Osteoblast (primary cell): ENCODE measurements at places on chromosomes 12 and 14. TPM values are rescaled to one million over a fixed set of nuclear protein-coding genes. Genes with fewer than 3 reads are reported as not detected.

The EXOC3L4 gene
- 0.29 TPM in 1 of 2 replicates, not detected in the other for total RNA-seq

The TMTC2 gene
- total RNA-seq, result 2.1 and 2.5 TPM in 2 replicates

The ZDHHC22 gene
- not detected in 2 replicates for total RNA-seq

The SRRM4 gene
- total RNA-seq, result not detected in 2 replicates

The PRPH gene
- under 0.01 TPM in 1 of 2 replicates, not detected in the other for total RNA-seq

The PCED1B gene
- total RNA-seq, result 0.29 and 0.36 TPM in 2 replicates

The BRI3BP gene
- 2.1 and 2.2 TPM in 2 replicates for total RNA-seq

The ITGB7 gene
- 0.88 and 1.1 TPM in 2 replicates for total RNA-seq

The TGM1 gene
- total RNA-seq, result 0.36 and 1.2 TPM in 2 replicates

The IAPP gene
- total RNA-seq, result not detected in 2 replicates

The C12orf54 gene
- not detected in 2 replicates for total RNA-seq

The CLEC9A gene
- total RNA-seq, result not detected in 2 replicates

The CGRRF1 gene
- total RNA-seq, result 15.9 and 17.4 TPM in 2 replicates

DNA sequence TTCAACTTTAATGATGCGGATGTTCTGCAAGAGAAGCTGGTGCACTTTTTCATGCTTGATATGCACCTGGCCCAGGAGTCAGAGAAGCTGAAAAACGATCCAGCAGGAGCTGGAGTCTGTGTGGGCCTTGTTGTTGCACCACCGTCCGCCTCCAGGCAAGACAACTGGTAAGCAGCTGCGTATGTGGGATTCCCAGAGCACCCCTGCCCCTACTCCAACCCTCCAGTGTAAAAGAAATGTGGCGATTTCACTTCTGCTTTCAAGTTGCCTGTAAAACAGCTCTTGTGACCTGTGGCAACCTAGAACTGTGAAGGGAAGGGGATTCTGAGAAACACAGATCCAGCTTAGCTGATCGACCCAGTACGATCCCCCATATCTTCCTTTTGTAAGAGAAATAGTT is 154.1 kb upstream of the PELI2 start:
- no peak for DNase-seq

DNA sequence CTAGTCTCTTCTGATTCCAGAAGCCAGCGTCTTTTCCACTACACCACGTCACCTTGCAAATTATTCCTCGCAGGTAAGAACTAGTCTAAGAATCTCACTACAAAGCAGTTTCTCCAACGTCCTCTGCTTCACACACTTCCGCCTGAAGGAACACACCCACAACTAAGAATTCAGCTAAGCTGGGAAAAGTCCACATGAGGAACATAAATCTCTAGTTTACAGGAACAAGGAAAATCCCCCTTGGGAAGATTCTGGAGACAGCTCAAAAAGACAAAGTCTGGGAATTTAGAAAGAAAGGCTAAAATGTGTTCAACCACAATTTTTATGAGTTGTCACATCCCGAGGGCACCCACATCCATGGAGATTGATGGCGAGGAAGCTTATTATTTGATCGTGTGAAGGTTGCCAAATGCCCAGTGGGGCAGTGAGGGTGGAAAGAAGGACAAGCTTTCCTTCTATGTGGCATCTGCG is 780.2 kb upstream of the TBX3 start:
- DNase-seq, result no peak

DNA sequence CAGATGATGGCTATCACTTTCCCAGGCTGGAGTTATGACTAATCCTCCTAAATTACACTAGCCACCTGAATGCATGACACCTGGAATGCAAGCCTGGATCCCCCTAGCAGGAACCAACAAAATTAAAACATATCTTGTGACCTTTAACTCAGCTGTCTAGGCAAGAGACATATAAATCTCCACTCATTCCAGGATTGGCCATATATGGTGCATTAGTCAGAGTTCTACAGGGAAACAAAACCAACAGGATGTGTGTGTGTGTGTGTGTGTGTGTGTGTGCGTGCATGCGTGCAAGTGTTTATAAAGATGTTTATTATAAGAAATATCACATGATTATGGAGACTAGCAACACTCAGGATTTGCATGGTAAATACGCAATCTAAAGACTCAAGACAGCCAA is 212.8 kb downstream of the KIF21A start:
- no peak for DNase-seq

GRCh38 chr14:89359477-89360222 is 57.4 kb downstream of the FOXN3 start:
- peak; percentile 64 for DNase-seq

GRCh38 chr14:56115976-56116893 is 2.0 kb upstream of the PELI2 start:
- no peak for DNase-seq

- peak; percentile 80 for DNase-seq
Observed at GRCh38 chr14:103008768-103009357, 48.5 kb downstream of the CDC42BPB start.

DNA sequence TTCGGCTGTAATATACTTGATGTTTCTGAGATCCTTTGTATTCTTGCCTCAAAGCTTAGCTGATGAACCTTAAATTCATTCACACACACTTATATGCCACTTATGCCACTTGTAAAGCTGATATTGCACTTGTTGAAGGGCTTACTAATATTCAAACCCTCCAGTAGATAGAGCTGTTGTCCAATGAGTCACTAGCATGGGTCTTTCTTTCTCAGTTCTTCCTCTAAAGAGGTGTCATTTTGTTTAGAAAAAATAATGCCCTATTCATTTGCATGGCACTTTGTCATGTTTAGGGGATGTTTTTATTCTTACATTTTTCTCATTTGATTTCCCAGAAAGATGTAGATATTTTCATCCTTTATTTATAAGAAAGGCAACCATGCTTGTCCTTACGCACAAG is 56.4 kb downstream of the MON2 start:
- no peak for DNase-seq

GRCh38 chr14:101250336-101250947 is 310.9 kb upstream of the DIO3 start:
- peak; percentile 67 for DNase-seq

- DNase-seq, result no peak
Observed at GRCh38 chr12:119415714-119416113, 81.2 kb downstream of the CCDC60 start.

DNA sequence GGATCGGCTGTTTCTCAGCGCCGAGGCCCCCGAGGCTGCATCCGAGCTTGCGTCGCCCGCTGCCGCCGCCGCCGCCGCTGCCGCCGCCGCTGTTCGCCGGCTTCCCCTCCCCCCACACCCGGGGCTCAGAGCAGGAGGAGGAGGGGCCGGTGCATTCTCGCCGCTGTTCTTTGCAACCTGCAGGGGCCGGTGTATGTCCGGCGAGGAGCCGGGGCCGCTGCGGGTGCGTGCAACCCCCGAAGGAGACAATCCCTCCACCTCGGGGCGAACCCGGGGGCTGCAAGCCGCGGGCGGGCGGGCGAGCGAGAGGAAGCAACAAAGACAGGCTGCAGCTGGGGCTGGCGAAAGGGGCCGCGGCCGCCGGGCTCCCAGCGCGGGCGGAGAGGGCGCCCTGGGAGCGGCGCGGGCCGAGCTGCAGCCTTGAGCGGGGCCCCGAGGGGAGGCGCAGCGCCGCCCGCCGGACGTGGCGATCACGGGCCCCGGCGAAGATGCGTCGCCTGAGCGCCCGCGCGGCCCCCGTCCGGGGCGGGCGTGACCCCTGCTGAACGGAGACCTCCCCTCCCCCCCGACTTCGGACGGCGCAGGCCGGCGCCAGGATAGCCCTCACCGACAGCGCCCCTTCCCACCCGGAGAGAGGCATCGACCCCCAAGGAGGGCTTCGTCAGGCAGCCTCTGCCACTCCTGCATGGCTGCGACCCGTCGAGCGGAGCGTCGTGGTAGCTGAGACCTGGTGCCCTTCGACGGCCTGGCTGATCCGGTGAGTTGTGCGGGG is 702 bp downstream of the FAM222A start:
- DNase-seq, result peak; percentile 96

GRCh38 chr14:57845802-57846531 is 19.9 kb downstream of the SLC35F4 start:
- DNase-seq, result peak; percentile 22

DNA sequence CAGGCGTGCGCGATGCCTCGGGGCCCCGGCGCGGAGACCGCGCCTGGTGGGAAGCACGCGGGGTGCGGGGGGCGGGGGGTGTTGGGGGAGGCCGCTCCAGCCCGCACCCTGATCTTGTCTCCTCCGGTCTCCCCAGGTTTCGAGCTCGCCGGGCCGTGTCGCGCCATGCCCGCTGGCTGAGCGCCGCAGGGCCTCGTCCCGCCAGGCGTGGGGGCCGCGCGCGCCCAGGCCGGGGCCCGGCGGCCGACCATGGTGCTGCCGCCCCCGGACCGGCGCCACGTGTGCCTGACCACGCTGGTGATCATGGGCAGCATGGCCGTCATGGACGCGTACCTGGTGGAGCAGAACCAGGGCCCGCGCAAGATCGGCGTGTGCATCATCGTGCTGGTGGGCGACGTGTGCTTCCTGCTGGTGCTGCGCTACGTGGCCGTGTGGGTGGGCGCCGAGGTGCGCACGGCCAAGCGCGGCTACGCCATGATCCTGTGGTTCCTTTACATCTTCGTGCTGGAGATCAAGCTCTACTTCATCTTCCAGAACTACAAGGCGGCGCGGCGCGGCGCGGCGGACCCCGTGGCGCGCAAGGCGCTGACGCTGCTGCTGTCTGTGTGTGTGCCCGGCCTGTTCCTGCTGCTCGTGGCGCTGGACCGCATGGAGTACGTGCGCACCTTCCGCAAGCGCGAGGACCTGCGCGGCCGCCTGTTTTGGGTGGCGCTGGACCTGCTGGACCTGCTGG is 2.4 kb downstream of the TMEM121 start:
- DNase-seq, result peak; percentile 76

DNA sequence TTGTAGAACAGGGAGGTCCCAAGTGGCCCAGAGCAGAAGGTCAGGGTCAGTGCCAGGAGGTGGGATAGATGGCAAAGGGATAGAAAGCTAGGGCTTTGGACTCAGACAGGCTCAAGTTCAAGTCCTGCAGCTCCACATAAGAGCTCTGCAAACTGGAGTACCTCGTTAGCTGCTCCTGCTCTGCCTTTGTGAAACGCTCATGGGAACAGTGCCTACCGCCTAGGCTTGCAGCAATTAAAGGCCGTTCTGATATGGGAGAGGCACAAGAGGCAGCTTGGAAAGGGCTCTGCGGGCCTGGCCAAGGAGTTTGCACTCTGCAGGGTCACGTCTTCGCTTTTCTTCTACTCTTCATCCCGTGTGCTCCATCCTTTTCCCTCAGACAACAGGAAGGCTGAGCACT is 54.1 kb downstream of the MAP1LC3B2 start:
- no peak for DNase-seq
